ENCODE measurements at places on chromosomes 4 and X.

- no peak for DNase-seq
Measured at GRCh38 chr4:113666386-113667114, 95.0 kb downstream of the CAMK2D start.

DNA sequence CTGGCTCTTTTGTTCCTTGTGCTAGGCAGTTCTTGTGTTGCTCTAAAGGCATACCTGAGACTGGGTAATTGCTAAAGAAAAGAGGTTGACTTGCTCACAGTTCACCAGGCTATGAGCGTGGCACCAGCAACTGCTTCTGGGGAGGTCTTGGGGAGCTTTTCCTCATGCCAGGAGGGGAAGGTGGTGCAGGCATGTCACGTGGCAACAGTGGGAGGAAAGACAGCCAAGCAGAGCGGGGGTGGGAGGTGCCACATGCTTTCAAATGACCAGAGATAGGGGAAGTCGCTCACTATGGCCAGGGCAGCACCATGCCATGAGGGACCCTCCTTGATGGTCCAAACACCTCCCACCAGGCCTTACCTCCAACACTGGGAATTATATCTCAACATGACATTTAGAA, 4.7 kb downstream of the MAGEB17 start:
- no peak for DNase-seq

- no peak for DNase-seq
Measured at GRCh38 chr4:58507079-58507478, 1396.9 kb upstream of the IGFBP7 start.

GRCh38 chrX:106725931-106726330, 570 bp upstream of the RNF128 start:
- DNase-seq: no peak

DNA sequence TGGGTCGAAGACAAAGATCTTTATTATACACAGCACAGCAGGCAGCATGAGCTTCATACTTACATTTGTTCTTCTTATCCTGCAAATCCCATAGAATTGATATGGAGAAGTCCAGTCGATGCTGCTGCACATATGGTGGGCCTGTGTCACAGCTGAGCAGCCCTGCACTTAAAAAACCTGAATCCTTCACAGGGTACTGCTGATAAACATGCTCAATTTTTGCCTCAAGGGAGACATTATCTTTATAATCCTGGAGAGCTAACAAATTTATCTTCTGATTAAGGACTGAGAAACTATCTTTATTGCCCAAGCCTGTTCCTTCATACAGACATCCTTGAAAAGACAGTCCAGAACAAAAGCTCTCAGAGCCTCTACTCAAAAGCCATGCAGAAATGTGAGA, 434.4 kb upstream of the FAM47C start:
- DNase-seq: no peak

Measured in CD4-positive, alpha-beta T cell treated with Interleukin-6 at 100 ng/mL for 8 hours (primary cell).